ENCODE measurements at places on chromosomes 6 and 20.

DNA sequence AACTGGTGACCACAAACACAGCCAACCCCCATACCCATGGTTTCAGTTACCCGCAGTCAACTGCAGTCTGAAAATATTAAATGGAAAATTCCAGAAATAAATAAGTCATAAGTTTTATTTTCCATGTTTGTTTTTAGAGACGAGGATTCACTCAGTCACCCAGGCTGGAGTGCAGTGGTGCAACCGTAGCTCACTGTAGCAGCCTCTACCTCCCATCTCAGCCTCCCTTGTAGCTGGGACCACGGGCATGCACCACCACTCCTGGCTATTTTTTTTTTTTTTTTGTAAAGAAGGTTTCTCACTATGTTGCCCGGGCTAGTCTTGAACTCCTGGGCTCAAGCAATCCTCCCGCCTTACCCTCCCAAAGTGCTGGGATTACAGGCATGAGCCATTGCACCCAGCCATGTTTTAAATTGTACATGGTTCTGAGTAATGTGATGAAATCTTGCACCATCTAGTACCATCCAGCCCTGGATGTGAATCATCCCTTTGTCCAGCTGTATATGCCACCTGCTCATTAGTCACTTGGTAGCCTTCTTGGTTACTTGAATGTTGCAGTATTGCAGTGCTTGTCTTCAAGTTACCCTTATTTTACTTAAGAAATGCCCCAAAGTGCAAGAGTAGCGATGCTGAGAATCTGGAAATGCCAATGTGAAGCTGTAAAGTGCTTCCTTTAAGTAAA, 14.5 kb downstream of the CSNK2A1 start:
- DNase-seq = no peak

- no peak for DNase-seq
These were observed 41.7 kb downstream of the ASCC3 start for GRCh38 chr6:100839419-100839818.

DNA sequence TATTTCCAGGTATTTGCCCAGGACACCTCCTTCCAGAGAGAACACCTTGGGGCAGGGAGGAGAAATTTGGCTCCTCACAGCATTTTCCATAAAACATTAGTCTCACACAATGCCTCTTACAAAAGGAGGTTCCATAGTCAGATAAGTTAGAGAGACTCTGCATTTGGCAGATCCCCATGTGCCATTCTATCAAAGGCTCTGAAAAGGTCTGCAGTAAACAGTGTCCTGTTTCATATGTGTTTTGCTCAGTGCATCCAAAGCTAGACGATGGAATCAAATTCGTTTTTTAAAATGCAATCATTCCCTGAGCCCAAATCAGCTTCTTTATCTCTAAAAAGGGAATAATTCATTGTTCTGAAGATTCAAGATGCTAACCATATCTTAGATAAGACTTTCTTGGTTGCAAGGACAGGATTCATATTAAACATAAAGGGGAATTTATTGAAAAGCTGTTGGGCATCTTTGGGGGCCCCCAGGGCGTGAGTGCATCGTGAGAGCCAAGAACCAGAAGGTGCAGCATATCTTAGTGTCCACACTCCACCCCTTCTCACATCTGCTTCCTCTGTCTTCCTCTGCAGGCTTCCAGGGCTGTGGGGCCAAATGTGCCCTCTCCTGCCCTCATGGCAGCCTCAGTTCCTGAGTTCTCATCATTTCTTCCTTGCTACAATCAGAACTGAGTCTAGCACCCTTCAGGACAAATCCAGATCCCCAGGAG, 41.4 kb upstream of the MLN start:
- peak; percentile 30 for DNase-seq

- DNase-seq = no peak
These were observed 27.3 kb downstream of the PYGB start for GRCh38 chr20:25274891-25275812.

- DNase-seq = no peak
These were observed 13.6 kb downstream of the ARID1B start for GRCh38 chr6:156790711-156791319.

DNA sequence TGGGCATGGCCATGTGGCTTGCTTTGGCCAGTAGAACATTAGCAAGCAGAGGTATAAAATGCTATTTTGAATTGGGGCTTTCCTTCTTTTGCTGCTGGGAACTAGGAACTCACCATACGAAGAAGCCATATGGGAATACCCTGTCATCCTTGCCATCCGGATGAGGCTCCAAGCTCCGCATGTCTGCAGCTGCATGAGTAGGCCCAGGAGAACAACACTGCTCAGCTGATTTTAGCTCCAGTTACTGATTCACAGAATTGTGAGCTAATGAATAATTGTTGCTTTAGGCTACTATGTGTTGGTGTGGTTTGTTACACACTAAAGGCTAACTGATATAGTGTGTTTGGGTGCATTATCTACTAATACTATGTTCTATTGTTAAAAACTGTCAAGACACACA, 2.7 kb upstream of the PLCB4 start:
- DNase-seq = no peak

GRCh38 chr6:736657-737446, 43.9 kb upstream of the EXOC2 start:
- no peak for DNase-seq

DNA sequence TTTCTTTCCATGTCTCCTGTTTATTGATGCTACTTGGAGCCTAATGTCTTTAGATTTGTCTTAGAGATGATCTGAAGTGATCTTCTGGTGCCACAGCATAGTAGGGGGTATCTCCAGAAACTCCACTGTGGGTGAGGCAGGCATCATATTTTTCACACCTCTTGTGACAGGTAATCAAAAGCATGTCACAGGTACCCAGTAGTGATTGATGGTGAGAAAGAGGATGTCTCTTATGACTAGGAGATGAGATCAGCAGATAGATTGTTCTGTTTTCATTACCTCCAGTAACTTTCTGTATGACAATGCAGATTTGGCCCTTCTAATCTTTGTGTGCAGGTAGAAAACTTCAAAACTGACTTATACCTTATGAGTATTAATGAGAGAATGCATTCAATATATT, 13.5 kb downstream of the NCOA7 start:
- no peak for DNase-seq

- DNase-seq = no peak
These were observed 9.6 kb downstream of the AHCY start for GRCh38 chr20:34293589-34293988.

DNA sequence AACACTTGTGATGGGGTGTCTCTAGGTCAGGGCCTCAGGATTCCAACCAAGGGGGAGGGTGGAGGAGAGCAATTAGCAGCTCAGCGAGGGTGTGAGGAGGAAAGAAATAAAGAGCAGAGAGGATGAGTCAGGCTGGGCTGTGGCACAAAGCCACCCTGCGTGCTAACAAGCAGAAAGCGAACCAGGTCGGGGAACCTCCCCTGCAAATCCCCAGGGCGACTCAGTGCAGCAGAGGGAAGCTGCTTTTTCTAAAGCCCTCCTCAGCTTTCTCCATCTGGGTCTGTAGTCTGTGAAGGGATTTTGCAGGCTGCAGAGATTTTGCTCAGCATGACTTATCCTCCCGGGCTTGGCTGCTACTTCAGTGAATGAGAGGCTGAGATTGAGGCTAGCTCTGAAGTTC, 6.6 kb upstream of the SPO11 start:
- no peak for DNase-seq

DNA sequence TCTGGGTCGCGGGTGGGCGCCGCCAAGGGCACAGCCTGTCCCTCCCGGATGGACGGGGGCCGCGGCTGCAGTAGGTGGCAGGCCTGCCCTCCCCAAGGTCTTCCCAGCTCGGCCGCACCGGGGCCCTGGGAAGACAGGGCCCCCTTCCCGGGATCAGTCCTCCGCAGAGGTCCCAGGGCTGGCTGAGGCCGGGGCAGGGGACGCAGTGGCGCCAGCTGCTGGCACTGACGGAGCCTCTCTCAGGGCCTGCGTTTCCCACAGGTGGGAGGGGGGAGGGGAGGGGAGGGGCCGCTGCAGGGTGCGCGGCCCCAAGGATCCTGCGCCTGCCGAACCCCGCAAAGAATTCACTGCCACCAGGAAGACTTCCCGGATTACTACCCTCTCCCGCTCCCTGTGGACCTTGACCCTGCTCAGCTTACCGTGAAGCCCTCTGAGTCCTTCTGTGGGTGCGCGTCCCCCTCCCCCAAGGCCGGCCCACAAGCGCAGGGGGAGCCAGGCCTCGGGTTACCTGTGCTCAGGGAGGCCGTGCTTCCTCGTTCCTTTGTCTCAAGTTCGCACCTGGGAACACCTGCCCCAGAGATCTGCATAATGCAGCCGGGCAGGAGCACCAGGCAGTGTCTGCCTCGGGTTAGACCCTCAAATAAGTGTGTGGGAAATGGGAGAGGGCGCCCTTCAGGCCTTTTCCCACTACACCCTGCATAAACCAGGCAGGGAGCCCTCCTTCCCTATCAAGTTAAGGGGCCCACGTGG, 5.1 kb downstream of the LZTS3 start:
- no peak for DNase-seq

DNA sequence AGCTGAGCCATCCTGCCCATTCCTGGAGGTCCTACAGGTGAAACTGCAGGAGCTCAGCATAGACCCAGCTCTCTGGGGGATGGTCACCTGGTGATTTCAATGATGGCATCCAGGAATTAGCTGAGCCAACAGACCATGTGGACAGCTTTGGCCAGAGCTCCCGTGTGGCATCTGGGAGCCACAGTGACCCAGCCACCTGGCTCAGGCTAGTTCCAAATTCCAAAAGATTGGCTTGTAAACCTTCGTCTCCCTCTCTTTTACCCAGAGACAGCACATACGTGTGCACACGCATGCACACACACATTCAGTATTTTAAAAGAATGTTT, 44.0 kb downstream of the SIRPA start:
- DNase-seq = no peak

- no peak for DNase-seq
These were observed 197.5 kb upstream of the CST7 start for GRCh38 chr20:24751551-24751950.

GRCh38 chr6:30322527-30323501, 3.9 kb upstream of the TRIM39 start:
- DNase-seq = no peak

DNA sequence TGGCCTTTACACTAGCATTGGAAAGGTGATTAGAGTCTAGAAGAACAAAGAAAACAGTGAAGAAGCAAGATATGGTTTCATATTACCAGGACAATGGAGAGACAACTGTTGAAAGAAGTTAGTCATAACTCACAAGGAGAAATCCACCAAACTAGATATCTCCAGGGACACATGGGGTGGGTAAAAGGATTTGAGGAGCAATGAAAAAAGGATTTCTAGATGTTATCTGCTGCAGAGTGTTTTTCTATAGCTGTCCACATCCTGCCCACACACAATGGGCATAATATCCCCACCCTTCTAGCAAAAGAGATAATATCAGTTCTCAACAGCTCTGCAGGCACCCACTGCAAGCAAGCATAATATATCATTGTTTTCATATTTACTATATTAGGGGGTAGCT, 303.1 kb downstream of the HAO1 start:
- no peak for DNase-seq

- DNase-seq = no peak
These were observed 15.6 kb downstream of the KCNS1 start for GRCh38 chr20:45085289-45085688.

GRCh38 chr6:28633445-28634215, 107.9 kb downstream of the GPX5 start:
- peak; percentile 24 for DNase-seq

GRCh38 chr6:36692220-36692619, 5.4 kb upstream of the RAB44 start:
- DNase-seq = no peak

GRCh38 chr6:154479771-154480639, 30.5 kb downstream of the CNKSR3 start:
- DNase-seq = no peak

GRCh38 chr6:158081657-158081935, 86.5 kb downstream of the SERAC1 start:
- DNase-seq = no peak

DNA sequence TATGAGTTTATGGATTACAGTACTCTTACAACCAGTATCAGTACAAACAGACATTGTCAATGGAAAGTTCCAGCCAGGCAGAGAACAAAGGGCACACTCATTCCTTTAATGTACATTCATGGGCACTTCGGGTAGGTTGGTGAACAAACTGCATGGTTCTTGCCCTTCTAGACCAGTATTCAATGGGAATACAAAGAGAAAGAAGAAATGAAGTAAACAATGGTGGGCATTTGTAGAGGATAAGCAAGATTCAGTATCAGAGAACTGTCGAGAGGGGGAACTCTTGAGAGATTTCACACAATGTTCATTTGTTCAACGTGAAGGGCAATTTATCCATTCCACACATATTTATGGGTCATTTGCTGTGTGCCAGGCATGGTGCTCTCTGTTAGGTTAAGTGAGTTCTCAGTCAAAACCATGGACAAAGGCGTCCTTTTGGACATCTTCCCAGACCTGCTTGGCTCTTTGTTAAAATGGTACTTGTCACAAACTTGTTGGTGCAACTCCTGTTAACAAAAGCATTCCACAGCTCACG, 714.8 kb downstream of the DHX35 start:
- no peak for DNase-seq

GRCh38 chr6:163346497-163346961, 68.0 kb upstream of the QKI start:
- DNase-seq = no peak

DNA sequence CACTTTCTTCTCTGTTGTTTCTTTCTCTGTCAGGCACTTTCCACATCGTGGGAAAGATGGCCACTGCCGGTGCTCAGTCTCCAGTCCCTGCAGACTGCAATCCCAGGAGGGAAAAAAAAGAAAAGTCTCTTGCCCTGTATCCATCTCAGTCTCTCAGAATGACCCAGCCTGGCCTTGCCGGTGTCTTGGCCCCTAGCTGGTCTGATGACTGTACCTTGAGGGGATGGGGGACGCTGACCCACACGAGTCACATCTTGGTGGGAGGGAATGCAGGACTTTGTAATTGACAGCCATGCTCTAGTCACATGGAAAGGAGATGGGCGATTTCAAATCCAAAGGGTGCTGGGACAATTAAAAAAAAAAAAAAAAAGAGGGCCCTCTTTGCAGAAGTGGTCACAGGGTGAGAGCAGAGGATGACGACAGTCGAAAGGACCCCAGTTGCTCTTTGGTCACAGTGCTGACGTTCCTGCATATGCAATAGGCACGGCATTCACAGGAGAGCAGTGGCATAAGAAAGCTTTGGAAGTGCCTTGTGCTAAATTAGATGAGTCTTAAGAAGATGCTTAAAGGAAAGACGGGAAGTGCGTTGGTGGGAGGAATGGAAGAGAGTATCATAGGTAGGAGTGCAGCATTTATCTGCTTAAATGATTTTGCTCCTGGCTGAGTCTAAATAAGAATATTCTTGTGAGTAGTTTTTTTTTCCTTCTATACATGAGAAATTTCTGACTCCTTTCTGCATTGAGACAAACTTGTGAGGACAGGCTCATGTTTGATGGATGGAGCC, 63.9 kb upstream of the AKAP12 start:
- no peak for DNase-seq

- no peak for DNase-seq
These were observed 26.5 kb downstream of the ERMARD start for GRCh38 chr6:169777896-169778295.

GRCh38 chr6:11815231-11815630, 36.6 kb upstream of the ADTRP start:
- no peak for DNase-seq

GRCh38 chr6:22424196-22424595, 127.4 kb upstream of the PRL start:
- no peak for DNase-seq

- no peak for DNase-seq
These were observed 36.2 kb upstream of the CD93 start for GRCh38 chr20:23122321-23122720.

All from DMS 273 treated with DMSO at 0.1 percent for 48 hours (cell line).